ENCODE measurements at places on chromosomes 6 and 20.
A peak's percentile ranks its signal among the peaks of the same experiment; 100 is the strongest.

GRCh38 chr20:20799716-20800312 lies 87.4 kb upstream of the RALGAPA2 start:
- DNase-seq, result no peak

DNA sequence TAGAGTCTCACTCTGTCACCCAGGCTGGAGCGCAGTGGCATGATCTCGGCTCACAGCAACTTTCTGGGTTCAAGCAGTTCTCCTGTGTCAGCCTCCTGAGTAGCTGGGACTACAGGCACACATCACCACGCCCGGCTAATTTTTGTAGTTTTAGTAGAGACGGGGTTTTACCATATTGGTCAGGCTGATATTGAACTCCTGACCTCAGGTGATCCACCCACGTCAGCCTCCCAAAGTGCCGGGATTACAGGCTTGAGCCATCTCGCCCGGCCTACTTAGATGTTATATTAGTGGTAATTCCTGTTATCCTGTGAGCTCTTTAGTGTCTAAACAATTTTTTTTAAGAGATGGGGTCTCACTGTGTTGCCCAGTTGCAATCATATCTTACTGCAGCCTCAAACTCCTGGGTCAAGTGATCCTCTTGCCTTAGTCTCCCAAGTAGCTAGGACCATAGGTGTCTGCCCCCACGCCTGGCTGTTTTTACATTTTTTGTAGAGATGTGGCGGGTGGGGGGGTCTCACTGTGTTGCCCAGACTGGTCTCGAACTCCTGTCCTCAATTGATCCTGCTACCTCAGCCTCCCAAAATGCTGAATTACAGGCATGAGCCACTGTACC lies 3.9 kb upstream of the C4A start:
- no peak for DNase-seq

DNA sequence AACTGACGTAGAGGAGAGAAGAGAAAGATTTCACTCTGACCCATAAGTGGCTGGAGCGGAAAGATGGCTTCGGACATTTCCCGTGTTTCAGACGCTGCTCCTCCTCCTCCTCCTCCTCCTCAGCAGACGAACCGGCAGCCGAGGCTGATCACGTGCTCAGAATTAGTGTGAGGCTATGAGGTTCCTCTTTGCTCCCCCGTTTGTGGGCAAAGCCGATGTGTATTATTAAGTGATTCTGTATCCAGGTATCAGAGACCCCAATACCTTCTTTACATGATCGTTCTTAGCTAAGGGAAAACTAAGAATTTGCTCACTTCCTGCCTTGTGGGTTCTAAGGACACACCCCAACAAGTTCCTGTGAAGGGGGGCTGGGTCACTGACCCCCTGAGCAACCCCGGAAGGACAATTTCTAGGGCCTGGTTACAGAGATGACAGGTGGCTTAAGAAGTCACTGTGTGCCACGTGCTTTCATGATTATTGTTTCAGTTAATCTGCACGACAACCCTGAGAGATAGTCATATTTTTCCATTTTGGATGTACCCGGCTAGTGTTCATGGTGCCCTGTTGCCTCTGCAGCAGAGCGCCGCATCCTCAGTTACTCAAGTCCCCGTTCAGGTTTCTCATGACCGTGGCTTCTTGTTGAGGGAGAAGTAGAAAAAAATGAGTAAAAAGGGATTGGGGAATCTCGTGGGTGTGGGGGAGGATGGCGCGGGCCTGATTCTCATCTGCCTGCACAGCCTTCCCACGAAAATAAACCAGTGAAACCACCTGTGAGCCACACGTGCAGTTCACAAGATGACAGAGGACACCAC lies 671.8 kb downstream of the QKI start:
- no peak for DNase-seq

DNA sequence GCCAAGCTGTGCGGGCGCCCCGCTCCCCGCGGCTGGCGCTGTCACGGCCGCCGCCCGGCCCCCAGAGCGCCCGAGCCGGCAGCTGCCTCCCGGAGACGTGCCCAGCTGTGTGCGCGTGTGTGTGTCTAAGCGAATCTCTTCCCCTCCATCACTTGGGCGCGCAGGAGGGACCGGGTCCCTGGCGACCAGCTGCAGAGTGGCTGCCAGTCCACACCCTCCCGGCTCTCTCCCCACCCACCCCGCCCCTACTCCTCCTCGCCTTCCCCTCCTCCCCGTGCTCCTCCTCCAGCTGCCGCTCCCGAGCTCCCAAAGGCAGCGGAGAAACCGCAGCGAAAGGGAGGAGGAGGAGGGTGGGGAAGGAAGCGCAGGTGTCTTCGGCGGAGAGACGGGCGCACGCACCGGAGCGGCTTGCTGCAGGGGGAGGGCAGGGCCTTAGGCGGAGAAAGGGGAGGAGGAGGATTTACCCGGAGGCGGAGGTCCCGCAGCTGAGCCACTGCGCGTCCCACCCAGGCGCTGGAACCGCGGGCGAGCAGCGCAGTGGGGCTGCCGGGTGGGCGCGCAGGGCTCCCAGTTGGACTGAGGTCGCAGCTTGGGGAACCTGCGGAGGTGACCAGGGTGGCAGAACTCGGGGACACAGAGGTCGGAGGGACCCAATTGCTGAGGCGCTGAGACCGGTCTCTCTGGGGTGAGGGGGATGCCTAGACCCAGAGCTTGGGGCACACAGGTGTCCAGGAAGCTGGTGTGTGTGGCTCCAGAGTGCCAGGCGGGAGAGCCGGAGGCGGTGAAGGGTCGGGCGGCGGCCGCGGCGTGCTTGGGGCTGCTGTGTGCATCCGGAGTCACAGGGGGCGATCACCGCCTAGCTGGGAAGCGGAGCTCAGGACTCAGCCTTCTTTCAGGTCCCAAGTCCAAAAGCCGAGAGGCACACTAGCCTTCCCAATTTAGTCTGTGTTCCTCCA lies at the start of gene HS3ST5:
Gene HS3ST5, minus strand, starts transcription at position 198 of the 956 bp plus-strand sequence. CDS start 280,178 bp downstream, outside the sequence.
- no peak for DNase-seq

DNA sequence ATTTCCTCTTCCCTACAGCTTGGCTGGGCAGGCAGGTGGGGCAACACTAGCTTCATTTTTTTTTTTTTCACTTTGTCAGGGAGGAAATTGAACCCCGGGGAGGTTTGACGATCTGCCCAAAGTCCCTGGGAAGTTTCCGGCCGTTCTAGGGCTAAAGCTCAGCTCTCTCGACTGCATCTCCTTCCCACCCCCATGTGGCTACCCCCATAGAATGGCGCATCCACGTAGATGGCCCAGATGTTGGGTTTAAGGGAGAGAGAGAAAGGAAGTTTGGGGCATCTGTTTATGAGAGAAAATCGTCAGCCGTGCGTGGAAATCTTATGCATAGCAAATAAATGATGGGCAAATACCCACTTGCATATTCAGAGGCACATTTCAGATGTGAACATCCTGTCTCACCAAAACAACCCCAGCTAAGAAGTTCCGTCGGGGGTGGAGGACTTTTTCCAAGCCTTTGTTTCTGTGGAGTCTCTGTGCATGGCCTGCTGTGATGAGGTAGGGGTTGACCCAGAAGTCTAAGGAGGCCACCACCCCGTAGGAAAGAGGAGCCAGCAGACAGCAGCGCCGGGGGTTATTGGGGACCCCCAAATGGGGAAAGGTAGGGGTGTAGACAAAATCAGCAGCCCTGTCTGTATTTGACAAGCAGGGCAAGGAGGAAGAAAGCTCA lies 40.5 kb upstream of the ZNF831 start:
- DNase-seq, result peak; percentile 68

- DNase-seq, result no peak
Observed at GRCh38 chr6:2807342-2808090, 34.1 kb downstream of the SERPINB1 start.

GRCh38 chr6:52594221-52594620 lies 17.4 kb upstream of the TRAM2 start:
- no peak for DNase-seq

DNA sequence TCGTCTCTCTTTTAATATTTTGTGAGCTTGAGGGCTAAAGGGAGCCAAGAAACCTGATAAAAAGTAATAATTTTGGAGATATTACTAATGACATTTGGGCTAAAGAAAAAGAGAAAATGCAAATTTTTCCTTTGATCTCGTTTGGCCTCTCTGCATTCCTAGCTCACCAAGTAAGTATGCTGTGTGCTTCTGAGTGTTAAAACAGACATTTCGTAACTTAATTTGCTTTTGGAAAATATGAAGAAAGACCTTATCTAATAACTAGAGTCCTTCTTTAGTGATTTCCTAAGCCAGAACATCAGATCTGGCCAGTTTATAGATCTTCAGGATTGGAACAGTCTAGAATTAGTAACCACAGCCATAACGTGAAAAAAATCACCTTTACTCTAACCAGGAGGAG lies 872.9 kb upstream of the SLC35B3 start:
- no peak for DNase-seq

DNA sequence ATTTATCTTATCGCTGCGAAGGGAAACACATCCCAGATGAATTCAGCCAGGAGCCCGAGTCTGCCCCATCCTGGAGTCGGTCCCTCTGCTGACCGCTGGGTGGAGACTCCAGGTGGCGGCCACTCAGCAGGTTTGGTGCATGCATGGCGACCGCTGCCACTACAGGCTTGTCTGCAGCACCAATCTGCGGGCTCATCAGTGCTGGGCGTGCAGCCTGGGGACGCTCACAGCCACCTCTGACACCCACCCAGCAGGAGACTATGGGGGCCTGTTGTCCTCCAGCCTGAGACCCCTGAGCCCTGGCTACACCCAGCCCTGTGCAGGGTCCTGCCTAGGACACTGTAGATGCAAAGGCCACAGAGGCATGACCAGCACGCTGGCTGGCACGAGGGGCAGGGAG lies 40.5 kb upstream of the GATA5 start:
- no peak for DNase-seq

DNA sequence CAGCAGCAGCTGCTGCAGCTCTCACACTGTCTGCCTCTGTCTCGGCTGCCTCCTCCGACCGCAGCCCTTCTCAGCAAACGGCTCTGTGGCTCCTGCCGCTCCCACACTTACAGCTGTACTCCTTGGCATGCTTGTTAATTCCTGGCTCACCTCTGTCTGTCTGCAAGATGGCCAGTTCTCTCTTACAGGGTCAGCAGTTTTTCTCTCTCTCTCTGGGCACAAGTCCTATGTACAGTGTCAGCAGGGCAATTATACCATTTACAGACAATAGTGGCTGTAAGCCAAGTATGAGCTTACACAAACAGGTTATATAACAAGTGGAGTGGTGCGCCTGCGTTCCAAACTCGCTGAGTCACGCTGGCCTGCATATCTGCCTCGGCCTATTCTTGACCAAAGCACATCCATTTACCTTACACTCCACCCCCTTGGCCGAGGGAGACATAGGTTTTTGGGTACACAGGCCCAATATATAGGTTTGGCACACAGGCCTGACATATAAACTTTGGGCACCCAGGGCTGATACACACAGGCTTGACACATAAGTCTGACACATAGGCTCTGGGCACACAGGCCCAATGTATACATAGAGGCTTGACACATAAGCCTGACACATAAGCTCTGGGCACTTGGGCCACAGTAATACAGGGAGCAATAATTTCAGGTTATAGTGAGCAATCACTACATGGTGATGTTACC lies 4.4 kb downstream of the ZKSCAN3 start:
- no peak for DNase-seq

- no peak for DNase-seq
Observed at GRCh38 chr6:89657445-89658158, 19.1 kb upstream of the LYRM2 start.

- no peak for DNase-seq
Observed at GRCh38 chr6:150939399-150939798, 73.9 kb downstream of the MTHFD1L start.

- no peak for DNase-seq
Observed at GRCh38 chr6:132733283-132733682, 19.4 kb upstream of the VNN1 start.

DNA sequence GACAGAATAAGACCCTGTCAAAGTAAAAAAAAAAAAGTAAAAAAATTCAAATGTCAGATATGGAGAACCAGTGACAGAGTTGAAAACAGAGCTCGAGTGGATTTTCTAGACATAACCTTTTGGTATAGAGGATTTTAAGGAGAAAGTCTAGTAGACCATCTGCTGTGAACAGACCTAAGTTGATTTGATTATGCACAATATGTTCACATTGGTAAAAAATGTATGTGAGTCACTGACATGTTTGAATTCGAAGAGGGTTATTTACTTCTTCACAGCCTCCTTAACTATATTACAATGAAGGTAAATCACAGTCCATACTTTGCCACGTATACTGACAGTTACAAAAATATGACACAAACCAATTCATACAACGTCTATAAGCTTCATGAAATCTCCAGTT lies 7.4 kb downstream of the TINAG start:
- no peak for DNase-seq

DNA sequence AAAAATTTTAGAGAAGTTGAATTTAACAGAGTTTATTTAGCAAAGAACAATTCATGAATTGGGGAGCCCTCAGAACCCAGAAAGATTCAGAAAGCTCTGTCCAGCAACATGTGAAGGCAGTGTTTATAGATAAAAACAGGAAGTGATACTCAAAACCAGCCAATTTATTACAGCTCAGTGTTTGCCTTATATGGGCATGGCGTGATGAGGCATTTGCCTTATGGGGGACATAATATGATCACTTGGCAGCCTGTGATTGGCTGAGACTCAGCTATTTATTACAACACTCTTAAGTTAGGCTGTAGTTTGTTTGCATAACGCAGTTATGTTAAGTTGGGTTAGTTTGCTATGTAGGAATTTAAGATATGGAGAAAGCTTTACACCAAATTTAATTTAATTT lies 11.5 kb downstream of the HLA-DPA1 start:
- DNase-seq, result no peak

- no peak for DNase-seq
Observed at GRCh38 chr20:52379723-52380336, 188.3 kb upstream of the ZFP64 start.

- DNase-seq, result no peak
Observed at GRCh38 chr6:7134999-7135745, 27.4 kb downstream of the RREB1 start.

DNA sequence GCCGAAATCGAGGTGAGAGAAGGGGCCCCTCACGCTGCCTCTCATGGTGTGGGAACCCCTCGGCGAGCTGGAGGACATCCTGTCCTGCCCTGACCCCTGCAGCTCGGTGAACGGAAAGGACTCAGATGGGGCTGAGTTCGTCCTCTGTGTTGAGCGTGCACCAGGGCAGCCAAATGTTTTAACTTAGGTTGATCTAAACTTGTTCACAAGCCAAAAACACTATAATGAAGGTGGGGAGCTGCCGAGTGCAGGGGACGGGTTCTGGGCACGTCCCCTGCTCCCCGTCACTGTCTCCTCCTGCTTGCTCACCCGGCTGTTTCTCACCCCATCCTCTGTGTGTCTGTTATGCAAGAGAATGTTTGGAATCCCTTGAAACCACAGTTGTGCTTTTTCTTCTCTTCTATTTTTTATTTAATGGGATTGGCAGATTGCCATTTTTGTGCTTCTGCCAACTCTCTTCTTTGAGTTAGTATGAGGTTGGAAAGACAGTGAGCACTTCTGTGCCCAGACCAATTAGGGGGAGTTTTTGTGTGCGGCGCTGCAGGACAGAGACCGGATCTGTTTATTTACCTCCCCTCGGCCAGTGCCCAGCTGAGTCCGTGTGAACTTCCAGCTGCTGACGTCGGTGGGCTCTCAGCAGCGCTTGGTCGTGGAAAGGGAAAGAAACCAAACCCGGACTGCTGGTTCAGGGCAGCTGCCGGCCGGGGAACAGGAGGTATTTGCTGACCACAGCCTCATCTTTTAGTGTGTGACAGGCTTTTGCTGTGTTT lies 158.1 kb downstream of the DTNBP1 start:
- no peak for DNase-seq

GRCh38 chr6:22737331-22737730 lies 168.0 kb downstream of the HDGFL1 start:
- no peak for DNase-seq
